ENCODE measurements at places on chromosomes 11 and 22. TPM values are rescaled to one million over a fixed set of nuclear protein-coding genes. Genes with fewer than 3 reads are reported as not detected.

TTC36 gene
- 0.29 TPM for total RNA-seq

SULT4A1 gene
- total RNA-seq: not detected

VPREB1 gene
- total RNA-seq: not detected

KRTAP5-10 gene
- total RNA-seq: not detected

TUBA8 gene
- total RNA-seq: 4.7 TPM

ARHGAP20 gene
- not detected for total RNA-seq

HTR3A gene
- total RNA-seq: not detected

TRIM51 gene
- not detected for total RNA-seq

All from activated T-helper 17 cell treated with anti-CD3 and anti-CD28 coated beads, Interleukin-2, amount 50 U/mL, for 72 hours (primary cell).